ENCODE measurements at places on chromosomes 16 and 17. TPM values are rescaled to one million over a fixed set of nuclear protein-coding genes. Genes with fewer than 3 reads are reported as not detected.

C1QTNF8 gene
- not detected for total RNA-seq

SULT1A2 gene
- not detected for total RNA-seq

HBA2 gene
- total RNA-seq: not detected

TERB1 gene
- total RNA-seq: 0.16 TPM

CTRB1 gene
- not detected for total RNA-seq

DOC2B gene
- not detected for total RNA-seq

TBC1D3H gene
- not detected for total RNA-seq

RHOT1 gene
- total RNA-seq: 39.6 TPM

SCNN1B gene
- total RNA-seq: not detected

SEPTIN12 gene
- not detected for total RNA-seq

TPSB2 gene
- total RNA-seq: not detected

KLHL10 gene
- 0.12 TPM for total RNA-seq

GAS7 gene
- total RNA-seq: 32.1 TPM

C16orf89 gene
- total RNA-seq: not detected

ADAP2 gene
- 0.32 TPM for total RNA-seq

NETO2 gene
- total RNA-seq: 43.0 TPM

CDRT15L2 gene
- not detected for total RNA-seq

PLLP gene
- total RNA-seq: under 0.01 TPM

SOCS1 gene
- total RNA-seq: 5.2 TPM

CD79B gene
- total RNA-seq: 0.24 TPM

MYH8 gene
- not detected for total RNA-seq

ABCC12 gene
- 0.16 TPM for total RNA-seq

FOXL1 gene
- total RNA-seq: 2.9 TPM

ZFPM1 gene
- 1.3 TPM for total RNA-seq

PPP1R9B gene
- total RNA-seq: 63.9 TPM

WNT3 gene
- 1.9 TPM for total RNA-seq

OR1A1 gene
- not detected for total RNA-seq

GOSR1 gene
- 38.0 TPM for total RNA-seq

TRPV3 gene
- 0.73 TPM for total RNA-seq

TBKBP1 gene
- total RNA-seq: 13.8 TPM
